ENCODE measurements at places on chromosomes 16 and 17.

DNA sequence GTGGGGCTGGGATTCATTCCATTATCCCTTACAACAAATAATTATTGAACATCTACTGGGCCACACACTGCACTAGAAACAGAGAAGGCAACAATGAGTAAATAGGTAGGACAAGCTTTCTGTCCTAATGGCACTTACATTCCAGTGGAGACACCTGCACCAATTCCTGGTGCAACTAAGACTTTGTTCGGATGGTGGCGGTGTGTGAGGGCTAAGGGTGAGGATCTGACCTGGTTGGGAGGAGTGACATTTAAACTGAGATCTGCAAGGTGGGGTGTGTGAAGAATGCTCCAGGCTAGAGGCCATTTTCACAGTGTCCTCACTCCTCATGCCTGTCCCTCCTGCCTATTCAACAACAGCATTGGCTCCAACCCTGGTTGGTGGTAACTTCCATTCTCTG lies 510.0 kb downstream of the XYLT1 start:
- DNase-seq: no peak

DNA sequence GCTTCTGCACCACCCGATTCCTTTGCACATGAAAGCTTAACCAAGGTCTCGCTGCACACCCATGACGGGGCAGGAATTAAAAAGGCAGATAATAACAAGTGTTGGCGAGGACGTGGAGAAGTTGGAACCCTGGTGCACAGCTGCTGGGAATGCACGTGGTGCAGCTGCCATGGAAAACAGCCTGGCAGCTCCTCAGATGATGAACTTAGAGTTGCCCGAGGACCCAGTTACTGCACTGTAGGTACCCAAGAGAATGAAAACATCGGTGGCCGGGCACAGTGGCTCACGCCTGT lies 211.6 kb upstream of the CIBAR2 start:
- no peak for DNase-seq

DNA sequence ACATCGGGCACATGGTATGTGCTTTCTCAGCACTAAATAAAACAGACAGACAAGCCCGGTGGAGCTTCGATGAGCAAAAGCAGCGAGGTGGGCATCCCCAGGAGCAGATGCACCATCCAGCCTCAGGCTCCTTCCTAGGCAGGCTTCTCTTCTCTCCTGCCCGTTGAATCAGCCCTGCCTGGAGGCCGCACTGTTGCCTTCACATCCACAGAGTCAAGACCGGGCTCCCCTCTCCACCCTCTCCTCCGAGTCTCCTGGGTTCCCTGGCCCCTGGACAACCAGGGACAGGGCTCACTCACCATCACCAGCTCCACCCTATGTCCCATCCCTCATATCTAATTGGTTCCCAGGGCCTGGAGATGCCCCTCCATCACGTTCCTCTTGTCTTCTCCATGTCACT lies 79.7 kb upstream of the RCVRN start:
- DNase-seq: no peak

DNA sequence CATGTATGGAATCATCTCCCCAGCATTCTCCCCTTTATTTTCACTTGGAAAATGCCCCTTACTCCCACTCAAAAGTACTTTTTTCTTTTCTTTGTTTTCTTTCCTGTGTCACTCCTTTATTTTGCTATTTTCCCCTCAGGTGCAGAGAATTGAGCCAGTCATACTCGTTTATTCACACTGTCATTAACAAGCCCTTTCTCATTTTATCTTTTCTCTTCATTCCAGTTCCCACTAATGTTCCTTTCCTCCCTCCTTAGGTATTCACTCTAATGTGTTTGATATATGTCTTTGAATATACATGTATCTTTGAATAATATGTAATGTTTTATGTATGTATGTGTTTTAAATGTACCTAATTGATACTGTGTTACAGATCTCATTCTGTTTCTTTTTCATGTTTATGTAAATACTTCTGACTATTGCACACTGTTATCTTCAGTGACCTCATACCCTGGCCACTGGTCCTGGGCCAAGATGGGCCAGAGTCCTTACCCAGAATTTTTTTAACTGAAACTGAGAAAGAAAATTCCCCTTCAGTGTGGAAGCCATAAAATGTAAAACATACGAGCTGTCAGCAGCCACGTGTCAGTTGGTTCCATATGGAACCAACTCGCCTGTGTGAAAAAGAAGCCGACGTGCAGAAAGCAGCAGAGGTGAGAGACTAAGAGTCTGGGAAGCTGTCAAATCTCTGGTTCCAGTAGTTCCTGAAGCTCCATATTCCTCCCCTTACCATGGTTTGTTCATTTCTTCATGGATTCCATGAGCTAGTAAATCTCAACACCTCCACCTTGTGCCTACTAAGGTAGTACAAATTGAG lies 5.8 kb downstream of the SRR start:
- DNase-seq: no peak

- no peak for DNase-seq
Measured at GRCh38 chr17:55294042-55294751, 29.4 kb downstream of the HLF start.

- DNase-seq: no peak
Measured at GRCh38 chr16:30601966-30602365, 8.2 kb downstream of the ZNF689 start.

- DNase-seq: no peak
Measured at GRCh38 chr17:10439816-10440215, 18.1 kb upstream of the MYH8 start.

GRCh38 chr17:82415336-82415735 lies 2.8 kb upstream of the HEXD start:
- no peak for DNase-seq

DNA sequence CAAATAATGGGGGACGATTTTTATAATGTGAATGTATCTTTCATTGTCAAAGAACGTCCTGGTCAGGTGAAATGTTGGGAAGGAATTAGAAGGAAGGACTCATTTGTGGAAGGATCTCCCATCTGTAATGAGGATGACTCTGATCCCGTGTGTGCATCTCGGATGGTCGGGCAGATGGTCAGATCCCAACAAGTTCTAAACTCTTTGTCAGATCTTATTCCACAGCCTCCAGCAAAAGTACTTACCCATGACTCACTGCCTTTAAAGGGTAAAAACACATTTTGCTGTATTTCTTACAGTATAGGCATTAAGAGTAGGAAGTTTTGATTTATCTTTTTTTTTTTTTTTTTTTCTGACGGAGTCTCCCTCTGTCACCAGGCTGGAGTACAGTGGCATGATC lies 539 bp upstream of the KRTAP4-8 start:
- no peak for DNase-seq

GRCh38 chr17:9844153-9844552 lies 18.4 kb downstream of the GLP2R start:
- DNase-seq: no peak

DNA sequence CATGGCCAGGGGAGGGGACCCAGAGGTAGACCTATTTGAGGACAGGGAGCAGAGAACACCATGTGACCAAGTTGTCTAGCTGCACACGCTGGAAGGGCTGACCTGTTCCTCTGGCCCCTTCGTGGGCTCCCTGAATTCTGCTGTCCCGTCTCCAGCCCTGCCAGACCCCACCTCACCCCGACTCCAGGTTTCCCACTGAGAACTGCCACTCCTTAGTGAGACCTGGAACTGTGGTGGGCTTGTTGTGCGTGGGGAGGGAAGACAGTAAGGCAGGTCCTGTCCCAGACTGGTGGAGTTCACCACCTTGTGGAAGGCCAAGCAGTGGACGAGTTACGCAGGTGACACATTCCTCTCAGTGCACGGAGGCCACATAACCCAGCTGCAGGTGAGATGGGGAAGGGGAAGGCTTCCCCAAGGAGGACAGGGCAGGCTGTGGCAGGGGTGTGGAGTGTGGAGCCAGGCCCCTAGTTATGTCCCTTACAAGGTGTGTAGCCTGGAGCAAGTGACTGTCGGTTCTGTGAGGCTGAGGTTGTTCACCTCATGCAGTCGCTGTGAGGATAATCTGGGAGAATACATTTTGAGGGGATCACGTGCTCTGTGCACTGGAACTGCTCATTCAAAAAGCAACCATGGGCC lies 54.7 kb downstream of the USP22 start:
- DNase-seq: no peak

DNA sequence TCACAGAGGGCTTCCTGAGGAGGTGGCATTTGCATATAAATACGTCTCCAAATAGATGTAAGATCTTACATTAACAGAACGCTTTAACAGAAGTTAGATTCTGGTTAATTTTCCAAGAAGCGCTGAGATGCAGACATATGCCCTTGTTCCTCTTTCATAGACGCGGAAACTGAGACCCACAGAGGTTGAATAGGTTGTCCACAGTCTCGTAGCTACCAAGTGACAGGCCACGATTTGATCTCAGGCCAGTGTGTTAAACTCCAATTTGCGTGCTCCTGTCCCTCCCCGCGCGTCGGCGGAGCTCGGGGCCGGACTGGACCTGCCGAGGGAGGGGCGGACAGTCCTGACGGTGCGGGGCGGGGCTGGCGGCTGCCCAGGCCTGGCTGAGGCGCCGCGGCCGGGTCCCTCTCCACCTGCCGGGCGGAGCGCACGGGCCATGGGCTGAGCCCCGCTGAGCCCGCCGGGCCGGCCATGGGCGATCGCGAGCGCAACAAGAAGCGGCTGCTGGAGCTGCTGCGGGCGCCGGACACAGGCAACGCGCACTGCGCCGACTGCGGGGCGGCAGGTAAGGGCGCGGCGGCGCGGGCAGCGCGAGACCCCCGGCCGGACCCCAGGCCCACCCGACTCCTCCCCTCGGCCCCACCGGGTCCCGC lies at the start of gene ADAP2:
Gene ADAP2 (plus strand): TSS at position 402 of the 653 bp plus-strand sequence. CDS start 70 bp downstream, at position 472.
- DNase-seq: no peak

GRCh38 chr17:55416470-55417052 lies 5.1 kb downstream of the MMD start:
- no peak for DNase-seq

DNA sequence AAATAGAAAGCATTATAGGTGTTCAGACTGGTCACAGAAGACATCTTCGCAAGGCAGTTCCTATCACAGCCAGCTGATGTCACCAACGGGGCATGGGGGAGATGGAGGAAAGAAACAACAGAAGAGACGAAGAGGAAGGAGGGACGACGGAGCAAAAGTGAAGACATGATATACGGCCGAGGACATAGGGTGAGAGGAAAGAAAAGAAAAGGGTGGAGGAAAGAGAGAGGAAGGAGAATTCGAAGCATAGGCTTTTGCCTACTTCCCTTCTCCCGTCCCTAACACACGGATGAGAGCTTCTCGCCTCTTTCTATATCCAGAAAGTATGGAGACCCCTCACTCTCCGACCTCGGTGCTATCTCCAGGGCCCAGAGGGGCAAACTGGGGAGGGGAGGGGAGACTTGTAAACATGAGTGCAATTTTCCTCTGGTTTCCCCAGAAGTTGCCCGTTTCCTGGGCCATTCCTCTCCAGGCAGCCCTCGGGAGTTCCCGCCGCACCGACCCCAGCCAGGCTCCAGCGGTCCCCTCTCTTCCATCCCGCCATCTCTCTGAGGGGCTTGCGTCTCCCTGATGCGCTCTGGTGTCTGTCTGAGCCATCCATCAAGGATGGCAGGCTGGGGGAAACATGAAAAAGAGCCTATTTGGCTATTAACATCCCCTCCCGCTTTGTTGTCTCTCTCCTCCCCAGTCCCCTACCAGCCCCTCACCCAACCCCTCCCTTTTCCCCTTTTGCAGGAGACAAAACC lies 26.0 kb downstream of the COPZ2 start:
- peak; percentile 72 for DNase-seq

DNA sequence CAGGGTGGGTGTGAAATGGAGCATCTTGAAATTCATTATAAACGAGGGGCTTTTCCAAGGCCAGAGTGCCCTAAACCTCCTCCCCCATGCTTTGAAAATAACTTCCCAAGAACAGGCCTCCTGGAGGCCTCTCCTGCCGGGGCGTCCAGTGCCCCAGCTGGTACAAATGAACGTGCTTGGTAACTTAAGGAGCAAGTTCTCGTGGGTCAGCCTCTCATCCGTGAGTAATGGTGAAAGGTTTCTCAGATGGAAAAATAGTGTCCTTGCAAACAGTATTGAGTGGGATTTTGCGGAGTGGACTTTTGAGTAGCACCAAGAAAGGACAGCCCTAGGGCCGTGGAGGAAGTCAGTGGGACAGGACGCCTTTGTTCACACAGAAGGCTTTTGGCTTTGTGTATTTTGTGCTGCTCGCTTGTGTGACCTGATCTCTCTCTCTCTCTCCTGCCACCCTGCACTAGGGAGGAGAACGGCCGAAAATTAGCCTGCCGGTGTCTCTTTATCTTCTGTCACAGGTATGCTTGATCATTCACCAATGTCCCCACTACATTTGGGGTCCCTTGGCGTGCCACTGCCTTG lies 34.6 kb downstream of the CLEC16A start:
- no peak for DNase-seq

GRCh38 chr16:67028167-67028695 lies 718 bp upstream of the CBFB start:
- no peak for DNase-seq

DNA sequence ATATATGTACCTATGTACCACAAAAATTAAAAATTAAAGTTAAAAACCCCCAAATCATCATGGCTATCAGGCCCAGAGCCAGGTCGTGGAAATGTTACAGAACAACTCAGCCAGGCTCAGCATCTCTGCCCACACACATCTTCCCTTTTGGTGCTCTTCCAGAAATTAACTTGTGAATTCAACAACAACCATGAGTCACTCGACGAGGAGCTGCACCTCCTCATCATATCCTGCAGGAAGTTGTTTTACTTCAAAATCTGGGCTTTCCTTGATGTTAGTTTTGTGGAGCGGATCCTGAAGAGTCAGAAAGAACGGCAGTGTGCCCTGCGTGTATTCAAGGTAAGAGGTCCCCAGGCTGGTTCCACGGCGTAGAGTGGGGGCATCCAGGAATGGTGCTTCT lies 10.6 kb downstream of the FBXO39 start:
- peak; percentile 17 for DNase-seq

GRCh38 chr16:25707982-25708583 lies 16.3 kb downstream of the HS3ST4 start:
- no peak for DNase-seq

DNA sequence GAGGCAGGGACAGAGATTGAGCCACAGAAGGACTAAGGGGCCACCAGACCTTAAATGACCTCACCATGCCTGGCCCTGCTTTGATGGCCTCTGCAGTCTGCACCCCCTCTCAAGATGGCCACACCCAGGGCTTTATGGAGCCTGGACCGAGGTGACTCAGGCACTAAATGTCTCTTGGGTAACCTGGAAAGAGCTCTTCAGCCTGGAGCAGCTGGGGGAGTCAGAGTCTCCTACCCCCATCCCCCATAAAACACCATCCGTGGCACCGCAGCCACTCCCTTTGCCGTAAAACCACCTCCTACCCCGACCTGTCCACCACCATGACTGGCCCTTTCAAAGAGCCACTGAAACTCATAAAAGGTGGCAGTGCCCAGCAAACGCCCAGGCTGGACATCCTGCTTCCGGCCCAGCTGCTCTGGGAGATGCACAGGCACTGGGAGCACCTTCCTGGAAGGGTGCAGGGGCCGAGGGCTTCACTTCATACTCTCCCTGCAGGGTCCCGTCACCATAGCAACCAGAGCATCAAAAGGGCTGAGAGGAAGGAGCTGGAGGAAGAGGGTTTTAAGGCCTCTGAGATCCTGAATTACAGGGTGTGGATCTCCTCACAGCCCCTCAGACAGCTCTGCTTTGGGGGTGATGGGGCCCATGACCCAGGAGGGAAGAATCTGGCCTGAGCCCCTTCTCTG lies 22.3 kb downstream of the FOXN1 start:
- no peak for DNase-seq
